Type B pancreatic cell (in vitro differentiated cells): ENCODE measurements at places on chromosomes 6 and 20.

GRCh38 chr6:33988121-33989015 is 157.5 kb downstream of the GRM4 start:
- peak; percentile 69 for DNase-seq

- no peak for DNase-seq
Observed at GRCh38 chr6:32056254-32056653, 18.0 kb downstream of the CYP21A2 start.

- DNase-seq = no peak
Observed at GRCh38 chr6:153702671-153703070, 336.4 kb upstream of the OPRM1 start.

DNA sequence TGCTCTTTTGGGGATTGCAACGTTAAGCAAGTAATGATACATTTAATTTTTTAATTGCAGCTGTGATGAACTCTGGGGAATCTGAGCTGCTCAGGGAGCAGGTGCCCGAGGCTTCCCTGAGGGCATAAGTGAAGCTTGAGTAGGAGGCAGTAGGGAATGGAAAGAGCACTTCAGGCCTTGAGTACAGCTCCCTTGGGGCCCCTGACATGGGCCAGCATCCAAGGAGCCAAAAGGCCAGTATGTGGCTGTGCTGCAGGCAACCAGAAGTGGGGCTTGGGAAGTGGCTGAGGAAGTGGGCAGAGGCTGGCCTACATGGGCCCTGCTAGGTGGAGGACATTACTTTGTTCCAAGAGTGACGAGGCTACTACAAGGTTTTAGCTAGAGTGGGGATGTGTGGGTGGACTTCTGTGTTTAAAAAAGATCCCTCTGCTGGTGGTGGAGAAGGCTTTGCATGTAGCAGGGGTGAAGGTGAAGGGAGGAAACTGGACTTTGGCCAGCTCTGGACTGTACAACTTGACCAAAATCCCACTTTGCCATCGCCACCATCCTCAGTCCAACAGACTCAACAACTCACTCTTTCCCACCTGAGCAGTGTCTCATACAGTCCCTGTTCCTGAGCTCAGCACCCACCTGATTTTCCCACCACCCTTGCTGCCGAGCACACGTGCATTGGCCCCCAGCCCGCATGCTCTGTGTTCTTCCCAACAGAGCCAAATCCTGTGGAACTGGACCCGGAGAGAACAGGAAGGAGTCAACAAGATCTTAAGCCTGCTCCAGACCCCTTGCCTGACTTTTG is 10.9 kb upstream of the ZNF831 start:
- no peak for DNase-seq

DNA sequence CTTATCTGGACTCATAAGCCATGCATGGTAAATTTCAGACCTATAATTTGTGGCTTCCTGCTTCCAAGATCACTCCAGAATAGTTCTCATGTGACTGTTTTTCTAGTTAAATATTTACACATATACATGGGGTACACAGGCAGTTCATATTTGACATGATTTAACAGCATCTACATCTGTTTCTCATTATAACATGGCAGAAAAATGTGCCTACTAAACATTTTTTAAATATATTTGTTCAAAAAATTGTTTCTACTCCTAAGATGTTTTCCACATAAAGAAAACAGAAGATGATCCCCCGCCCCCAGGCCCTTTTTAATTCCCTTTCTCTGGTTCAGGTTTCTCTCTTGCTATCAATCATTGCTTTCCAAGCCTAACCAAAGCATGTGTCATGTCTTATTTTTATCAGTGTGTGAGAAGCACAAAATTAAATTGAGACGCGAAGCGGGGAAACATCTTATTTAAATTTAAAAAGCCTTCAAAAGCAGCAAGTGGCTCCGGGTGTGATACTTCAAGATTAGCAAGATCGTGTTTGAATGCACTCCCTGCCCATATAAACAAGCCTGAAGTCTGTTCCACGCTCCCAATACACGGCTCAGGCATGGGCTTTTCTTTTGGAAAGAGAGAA is 37.3 kb downstream of the IPCEF1 start:
- DNase-seq = no peak

GRCh38 chr20:57282670-57283361 is 16.4 kb upstream of the BMP7 start:
- no peak for DNase-seq
